Effector memory CD4-positive, alpha-beta T cell (primary cell): ENCODE measurements at places on chromosomes 1 and 21.

- DNase-seq, result no peak
Observed at GRCh38 chr1:118711356-118711755, 276.8 kb downstream of the TBX15 start.

DNA sequence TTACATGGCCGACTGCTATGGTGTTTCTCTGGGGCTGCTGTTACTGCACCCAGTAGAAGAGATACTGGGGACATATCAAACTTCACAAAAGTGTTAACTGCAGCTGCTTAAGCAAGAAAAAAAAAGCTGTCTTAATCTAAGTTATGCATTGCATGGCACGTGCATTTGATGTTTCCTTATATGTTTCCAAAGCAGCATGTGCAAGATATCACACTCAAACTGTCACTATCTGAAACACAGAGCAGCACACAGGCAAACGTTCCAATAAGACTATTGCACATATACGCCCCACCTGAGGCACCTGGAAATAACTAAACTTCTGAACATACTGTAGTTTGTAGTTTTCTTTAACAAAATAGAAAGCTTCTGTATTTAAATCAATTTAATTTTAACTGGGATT, 671.4 kb upstream of the ADGRL2 start:
- no peak for DNase-seq

DNA sequence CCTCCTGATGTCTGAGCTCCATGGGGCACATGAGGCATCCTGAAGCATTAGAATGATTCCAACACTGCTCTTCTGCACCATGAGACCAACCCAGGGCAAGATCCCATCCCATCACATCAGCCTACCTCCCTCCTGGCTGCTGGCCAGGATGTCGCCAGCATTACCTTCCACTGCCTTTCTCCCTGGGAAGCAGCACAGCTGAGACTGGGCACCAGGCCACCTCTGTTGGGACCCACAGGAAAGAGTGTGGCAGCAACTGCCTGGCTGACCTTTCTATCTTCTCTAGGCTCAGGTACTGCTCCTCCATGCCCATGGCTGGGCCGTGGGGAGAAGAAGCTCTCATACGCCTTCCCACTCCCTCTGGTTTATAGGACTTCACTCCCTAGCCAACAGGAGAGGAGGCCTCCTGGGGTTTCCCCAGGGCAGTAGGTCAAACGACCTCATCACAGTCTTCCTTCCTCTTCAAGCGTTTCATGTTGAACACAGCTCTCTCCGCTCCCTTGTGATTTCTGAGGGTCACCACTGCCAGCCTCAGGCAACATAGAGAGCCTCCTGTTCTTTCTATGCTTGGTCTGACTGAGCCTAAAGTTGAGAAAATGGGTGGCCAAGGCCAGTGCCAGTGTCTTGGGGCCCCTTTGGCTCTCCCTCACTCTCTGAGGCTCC, 11.1 kb upstream of the RASSF5 start:
- DNase-seq, result no peak

GRCh38 chr1:119489201-119489600, 17.8 kb upstream of the HSD3B1 start:
- DNase-seq, result no peak

GRCh38 chr1:154476791-154477190, 25.2 kb upstream of the TDRD10 start:
- DNase-seq, result no peak

- DNase-seq, result no peak
Observed at GRCh38 chr1:44587796-44588460, 86.4 kb downstream of the TMEM53 start.
